ENCODE measurements at places on chromosomes 12 and 14.

DNA sequence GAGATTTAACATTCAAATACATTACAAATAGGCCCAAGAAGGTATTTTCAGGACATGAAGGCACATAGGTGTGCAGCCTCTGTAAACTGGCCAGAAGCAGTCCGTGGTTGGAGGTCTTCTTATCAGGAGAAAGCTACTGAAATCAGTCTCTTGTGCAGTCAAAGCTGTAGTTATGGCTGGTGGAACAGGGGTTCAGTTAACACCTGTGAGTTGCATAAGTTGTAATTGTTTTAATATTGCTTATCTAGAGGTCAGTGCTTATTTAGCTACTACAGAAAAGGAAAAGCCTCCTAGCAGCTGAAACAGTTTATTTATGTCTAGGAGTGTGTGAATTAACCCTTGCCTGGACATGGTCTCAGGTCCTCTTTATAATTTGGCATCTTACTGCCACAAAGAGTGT lies 377.6 kb upstream of the MDGA2 start:
- DNase-seq, result no peak

GRCh38 chr14:58731465-58732293 lies 93.9 kb downstream of the DACT1 start:
- DNase-seq, result no peak

- DNase-seq, result no peak
Observed at GRCh38 chr14:90829677-90830076, 13.4 kb upstream of the TTC7B start.

- no peak for DNase-seq
Observed at GRCh38 chr12:42432517-42433140, 106.7 kb downstream of the PPHLN1 start.

GRCh38 chr12:116365606-116366455 lies 88.3 kb upstream of the MED13L start:
- no peak for DNase-seq

DNA sequence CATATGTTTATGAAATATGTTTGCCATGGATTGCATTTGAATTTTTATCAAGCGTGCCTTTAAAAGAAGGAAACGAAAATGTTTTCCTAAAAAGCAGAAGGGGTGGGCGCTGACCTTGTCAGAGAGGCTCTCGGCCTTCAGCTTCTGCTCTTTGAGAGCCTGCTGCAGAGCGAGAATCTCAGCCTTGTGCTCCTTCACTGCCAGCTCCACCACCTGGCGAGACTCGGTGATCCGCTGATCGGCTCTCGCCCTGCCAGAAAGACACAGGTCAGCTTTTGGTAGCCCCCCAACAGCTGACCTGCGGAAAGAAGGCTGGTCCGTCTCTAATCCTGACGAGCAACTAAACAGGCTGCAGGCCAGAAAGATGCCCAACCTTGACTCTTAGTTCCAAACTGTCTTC lies 62.4 kb downstream of the PRKAB1 start:
- DNase-seq, result no peak

GRCh38 chr12:47067771-47068431 lies 11.5 kb upstream of the PCED1B start:
- DNase-seq, result no peak

DNA sequence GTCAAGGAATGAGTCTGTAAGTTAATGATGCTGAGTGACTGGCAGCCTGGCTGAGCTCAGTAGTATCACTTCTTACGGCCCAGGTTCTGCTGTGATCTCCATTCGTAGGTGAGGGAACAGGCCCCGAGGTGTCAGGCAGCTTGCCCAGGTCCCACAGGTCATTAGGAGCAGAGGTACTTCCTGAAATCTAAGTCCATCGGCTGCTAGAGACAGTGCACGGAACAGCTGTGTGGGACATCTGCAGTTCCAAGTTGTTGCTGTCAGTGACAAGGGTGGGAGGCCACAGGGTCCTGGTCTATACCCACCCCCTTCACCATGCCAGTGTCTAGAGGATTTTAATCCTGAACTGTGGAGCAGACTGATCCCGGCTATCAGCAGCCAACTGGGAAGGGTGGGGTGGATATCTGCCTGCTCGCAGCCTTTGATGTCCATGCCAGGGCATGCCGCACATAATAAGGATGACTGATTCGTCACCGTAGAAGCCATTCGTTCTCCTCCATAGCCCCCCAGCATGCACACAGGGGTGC lies 82.3 kb upstream of the RIN3 start:
- DNase-seq, result no peak

- no peak for DNase-seq
Observed at GRCh38 chr12:20596061-20596460, 99.1 kb upstream of the SLCO1C1 start.

- DNase-seq, result no peak
Observed at GRCh38 chr14:99042381-99043266, 229.4 kb downstream of the BCL11B start.

DNA sequence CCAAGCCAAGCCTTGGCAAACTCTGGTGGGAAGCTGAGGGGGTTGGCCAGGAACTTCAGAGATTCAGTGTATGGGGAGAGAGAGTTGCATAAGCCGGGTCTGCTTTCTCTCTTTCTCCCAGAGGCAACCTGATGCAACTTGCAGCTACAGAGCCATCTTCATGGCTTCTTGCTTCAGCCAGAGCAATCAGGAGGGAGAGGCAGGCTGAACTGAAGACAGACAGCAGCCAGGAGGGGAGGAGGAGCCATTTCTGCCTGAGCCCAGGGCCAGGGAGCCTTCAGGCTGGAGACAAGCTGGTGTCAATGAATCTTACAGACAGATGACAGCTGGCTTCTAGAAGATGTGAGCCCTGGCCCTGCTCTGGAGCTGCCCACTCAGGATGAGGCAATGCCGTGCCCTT lies 18.7 kb downstream of the NPC2 start:
- DNase-seq, result no peak

- peak; percentile 22 for DNase-seq
Observed at GRCh38 chr12:56206452-56207166, 15.1 kb downstream of the RNF41 start.

- no peak for DNase-seq
Observed at GRCh38 chr14:89377544-89377943, 39.5 kb downstream of the FOXN3 start.

GRCh38 chr14:76268047-76268431 lies 107.9 kb upstream of the ESRRB start:
- DNase-seq, result no peak

DNA sequence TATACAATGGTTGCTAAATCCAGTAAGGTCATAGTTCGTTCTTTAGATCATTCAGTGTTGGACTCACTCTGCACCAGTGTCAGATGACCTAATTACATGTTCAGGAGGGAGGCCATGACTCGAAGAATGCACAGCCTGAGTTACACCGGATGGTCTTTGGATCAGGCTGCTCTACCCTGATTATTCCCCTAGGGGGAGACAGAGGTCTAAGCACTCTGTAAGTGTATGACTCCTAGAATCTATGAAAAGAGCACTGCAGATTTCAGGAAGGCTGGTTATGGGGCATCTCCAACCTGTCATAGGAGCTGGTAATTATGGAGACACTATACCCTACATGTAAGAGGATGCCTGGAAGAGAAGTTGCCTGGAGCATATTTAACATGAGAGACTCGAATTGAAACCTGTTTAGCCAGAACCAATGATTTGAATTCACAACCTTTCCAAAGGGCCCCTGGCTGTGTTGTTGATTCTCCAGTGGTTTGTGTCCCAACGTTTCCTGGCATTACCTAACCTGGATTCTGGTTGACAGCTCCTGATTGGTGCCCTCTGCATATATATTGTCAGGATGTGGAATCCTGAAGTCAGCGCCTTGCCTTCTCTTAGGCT lies at the start of gene MUCL1:
Gene MUCL1, plus strand, starts transcription at position 584 of the 606 bp plus-strand sequence. CDS start 67 bp downstream, outside the sequence.
- peak; percentile 67 for DNase-seq

DNA sequence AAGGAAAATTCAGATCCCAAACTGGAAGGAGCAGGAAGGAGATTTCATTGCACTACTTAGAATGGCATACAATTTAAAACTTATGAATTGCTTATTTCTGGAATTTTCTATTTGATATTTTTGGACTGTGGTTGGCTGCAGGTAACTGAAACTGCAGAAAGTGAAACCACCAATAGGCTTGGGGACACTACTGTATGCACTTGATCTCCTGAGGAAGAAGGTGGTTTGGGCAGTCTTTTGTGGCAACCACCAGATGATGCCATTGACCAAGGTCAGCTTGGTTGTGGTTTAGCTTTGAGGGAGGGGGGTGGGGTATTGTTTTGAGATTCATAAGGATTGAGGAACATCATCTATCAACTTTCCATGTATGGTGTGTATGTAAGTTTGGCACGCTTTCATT lies 209.5 kb upstream of the STXBP6 start:
- no peak for DNase-seq

DNA sequence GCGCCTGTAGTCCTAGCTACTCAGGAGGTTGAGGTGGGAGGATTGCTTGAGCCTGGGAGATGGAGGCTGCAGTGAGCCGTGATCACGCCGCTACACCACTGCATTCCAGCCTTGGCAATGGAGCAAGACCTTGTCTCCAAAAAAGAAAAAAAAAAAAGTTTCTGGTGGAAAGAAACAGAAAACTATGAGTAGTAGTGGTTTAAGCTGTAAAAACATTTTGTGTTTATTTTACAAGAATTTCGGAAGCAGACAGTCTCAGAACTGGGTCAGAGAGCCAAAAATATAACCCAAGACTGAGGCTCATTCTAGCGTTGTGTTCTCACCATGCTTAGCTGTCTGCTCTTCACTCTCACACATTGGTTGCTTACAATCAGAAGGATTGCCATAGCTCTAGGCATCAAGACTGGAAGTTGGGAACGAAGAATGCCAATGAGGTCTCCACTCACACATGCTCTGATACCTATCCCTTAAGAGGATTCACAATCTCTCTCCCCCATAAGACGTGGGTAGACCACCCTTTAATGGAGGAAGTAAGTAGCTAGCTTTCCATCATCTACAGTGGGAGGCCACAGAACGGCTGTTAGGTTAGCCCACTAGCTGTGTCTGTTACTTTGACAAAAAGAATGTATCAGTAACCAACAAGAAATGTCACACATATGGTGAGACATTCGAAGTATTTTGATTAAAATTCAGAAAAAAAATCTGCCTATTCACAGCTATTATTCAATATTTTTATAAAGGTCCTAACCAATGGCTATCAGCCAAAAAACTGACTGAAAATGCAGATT lies 117.6 kb upstream of the RASSF8 start:
- DNase-seq, result no peak

GRCh38 chr12:79668113-79668512 lies 22.7 kb downstream of the PAWR start:
- no peak for DNase-seq

DNA sequence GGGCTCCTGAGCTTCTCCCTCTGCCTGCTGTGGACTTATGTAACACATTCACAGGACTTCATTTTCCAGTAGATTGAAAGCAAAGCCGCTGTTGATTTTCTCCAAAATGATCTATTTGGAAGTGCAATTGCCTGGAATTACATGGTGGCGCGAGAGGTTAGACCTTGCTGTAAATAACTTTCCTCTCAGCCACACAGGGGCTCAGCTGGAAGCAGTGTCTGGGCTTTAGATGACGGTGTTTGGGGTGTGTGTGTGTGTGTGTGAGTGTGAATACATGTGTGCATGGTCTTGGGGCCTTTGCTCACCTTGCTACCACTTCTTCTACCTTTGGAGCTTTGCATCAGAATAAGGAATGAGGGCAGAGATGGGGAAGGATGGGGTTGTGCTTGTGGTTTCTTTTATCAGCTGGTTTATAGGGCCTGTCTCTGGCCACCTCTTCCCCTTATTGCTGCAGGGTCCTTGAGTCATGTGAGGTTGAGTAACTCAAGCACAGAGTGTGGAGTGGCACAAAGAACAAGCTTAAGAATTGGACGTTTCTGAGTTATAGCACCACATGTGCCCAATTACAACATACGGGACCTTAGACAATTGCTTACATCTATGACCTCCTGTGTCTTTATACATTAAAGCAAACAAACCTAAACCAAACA lies 280.6 kb downstream of the NRXN3 start:
- DNase-seq, result no peak

- peak; percentile 71 for DNase-seq
Observed at GRCh38 chr14:93112891-93113677, 2.6 kb downstream of the ITPK1 start.

- DNase-seq, result no peak
Observed at GRCh38 chr12:3289702-3290101, 201.3 kb upstream of the PRMT8 start.

DNA sequence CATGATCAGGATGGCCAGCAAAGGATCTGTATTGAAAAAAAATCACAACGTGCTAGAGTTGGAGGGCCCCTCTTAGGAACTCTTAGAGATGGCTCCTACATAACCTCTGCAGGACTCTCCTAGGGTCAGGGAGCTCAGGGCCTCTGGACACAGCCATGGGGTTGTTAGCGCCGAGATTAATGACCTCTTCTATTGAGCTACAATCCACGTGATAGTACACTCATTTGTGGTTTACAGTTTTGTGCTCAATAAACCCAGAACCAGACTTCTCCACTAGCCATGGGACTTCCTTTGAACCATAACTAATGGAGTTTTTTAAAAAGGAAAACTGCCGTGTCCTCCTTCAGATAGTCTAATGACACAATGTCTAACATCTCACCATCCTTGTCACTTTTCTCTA lies 29.6 kb upstream of the HDAC7 start:
- DNase-seq, result no peak

DNA sequence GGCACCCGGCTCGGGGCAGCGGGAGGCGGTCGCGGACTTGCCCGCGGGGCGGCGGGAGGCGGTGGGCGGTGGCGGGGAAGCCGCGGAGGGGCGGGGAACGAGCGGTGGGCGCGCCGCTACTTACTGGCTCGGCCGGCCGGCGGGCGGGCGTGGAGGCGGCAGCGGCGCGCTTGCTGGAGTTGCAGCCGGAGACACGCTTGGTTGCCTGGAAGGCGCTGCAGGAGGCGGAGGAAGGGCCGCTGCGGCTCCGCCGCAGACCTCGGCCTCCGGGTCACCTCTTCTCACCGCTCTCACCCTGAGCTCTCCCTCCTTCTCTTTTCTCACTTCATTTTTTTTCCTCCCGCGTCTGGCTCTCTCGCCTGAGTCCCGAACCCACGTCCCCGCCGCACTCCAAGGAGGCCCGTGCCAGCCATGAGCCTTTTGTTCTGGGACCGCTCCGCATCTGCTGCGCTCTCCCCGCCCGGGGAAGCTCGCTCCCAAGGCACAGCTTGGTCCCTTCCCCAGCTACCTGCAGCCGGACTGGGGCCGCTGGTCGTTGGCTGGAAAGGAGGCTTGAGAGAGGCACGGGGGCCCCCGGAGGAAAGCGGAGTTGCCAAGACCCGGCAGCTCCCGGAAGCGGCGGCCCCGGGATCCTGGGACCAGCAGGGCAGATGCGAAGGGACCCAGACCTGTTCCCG lies 592 bp upstream of the KCNK10 start:
- DNase-seq, result no peak

DNA sequence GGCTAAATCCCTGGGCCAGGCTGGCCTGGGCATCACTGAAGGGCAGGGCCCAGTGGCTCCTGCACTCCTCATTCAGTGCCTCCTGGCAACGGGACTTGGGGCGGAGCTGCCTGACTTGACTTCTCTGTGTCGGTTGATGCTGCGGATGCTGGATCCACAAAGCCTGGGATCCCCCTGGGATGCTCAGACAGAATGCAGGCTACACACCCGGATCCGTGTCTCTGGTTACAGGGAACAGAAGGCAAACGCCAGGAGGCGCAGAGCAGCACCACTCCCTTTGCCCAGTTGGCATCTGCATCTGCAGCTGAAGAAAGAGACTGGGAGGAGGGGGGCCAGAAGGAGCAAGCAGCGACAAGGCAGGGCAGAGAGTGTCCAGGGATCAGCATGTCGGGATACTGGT lies 154.5 kb upstream of the FKBP4 start:
- no peak for DNase-seq

- no peak for DNase-seq
Observed at GRCh38 chr14:35808076-35808637, 938 bp downstream of the RALGAPA1 start.
